Jurkat, Clone E6-1 (cell line): ENCODE measurements at places on chromosomes 1 and 21.

DNA sequence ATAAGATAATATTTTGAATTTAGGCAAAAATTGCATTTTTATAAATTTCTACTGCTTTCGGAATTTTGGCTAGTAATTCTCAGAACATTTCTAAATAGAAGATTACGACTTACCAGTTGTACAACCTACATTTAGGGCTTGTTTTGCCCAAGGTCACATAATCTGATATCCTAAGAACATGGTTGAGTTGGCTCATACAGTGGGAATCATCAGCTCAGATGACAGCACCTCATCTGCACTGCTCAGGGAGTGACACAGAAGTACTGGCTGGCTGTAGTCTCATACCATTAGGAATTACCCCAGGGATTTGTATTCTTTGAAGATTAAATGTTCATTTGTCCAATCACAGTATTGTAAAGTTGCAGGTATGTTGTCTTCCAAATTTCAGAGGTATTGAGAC is 217.6 kb downstream of the ADGRL2 start:
- no peak for DNase-seq

DNA sequence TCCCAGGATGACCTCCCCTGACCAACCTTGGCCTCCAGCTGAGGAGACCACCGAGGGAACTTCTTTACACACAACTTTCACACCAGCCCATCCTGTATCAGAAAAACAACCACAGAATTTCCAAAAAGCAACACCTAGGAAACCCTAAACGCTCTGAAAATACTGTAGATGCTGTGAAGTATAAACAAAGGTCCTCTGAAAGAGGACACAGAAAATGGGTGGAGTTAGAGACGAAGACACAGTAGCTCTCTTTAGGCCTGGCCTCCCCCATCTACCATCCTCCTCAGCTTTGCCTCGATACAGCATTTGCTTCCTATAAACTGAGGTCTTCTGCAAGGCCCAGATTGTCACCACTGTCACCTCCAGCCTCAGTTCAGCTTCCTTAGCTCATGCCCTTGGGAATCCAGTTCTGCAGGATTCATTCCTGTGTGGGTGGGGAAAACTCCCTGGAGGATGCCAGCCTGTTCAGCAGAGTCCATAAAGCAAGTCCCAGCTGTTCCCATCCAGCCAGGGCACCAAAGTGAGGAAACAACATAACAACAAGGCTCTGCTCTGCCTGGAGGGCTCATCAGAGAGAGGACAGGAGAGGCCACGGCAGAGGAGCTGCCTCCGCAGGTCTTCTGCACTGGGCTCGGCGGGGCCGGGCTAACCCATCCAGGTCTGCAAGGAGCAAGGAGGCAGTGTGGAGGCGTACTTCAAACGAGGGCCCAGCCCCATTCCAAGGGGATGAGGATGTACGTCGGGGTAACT is 15.0 kb downstream of the PIK3C2B start:
- DNase-seq, result no peak

- no peak for DNase-seq
Observed at GRCh38 chr1:169196161-169196560, 89.7 kb downstream of the ATP1B1 start.

DNA sequence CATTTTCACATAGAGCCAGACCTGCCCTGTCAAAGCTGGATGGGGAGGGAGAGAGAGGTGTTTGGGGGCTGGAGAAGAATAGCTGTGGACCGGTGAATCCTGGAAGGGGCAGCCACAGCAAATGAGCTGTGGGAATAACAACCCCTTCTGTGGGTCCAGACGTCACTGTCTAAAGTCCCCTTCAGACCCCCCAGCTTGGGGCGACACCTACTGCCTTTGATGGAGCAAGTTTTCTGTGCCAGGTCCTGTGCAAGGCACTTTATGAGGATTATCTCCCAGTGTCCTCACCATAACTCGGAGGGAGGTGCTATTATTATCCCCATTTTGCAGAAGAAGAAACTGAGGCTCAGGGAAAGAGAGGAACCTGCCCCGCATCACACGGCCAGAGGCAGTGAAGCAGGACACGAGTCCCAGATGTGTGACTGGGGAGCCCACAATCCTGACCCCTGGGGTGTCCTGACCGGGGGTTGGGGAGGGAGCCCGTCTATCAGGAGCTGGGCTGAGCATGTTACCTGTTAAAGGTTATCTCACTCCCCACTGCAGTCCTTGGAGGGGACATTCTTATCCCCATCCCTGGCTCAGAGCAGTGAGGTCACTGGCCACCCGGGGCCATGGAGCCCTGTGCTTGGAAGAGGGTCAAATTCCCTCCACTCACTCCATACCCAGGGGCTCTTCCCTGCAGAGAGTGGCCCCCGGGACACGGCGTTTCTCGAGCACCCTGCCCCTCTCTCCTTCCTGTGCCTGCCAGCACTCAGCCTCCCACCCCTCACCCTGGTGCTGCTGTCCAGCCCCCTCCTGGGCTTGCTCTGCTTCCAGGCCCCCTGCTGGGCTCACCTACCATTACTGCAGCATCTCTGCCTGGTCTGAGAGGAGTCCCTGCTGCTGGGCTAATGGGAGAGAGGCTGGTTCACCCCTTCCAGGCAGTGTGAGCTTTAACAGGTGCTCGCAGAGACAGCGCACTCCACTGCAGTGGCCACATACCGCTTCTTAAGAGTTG is 132.9 kb downstream of the PTPRU start:
- no peak for DNase-seq

DNA sequence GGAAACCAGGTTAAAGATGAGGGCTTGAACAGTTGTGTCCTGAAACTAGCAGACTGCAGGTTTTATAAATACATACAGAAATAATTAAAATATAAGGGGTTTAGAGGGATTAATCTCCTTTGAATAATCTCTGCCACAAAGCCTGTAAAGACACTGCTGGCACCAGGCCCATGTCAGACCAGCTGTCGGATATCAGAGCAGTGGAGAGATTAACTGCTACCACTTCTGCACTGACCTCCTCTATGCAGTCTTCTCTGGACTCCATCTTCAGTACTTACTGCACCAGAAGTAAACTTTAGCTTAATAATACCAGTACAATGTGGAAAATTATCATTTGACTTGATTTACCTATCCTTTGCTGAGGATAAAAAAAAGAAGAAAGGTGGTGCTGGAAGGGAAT is 128.6 kb downstream of the LHX4 start:
- no peak for DNase-seq

- no peak for DNase-seq
Observed at GRCh38 chr21:41964171-41964570, 10.4 kb upstream of the C2CD2 start.

- no peak for DNase-seq
Observed at GRCh38 chr1:15702722-15703550, 18.8 kb downstream of the PLEKHM2 start.

DNA sequence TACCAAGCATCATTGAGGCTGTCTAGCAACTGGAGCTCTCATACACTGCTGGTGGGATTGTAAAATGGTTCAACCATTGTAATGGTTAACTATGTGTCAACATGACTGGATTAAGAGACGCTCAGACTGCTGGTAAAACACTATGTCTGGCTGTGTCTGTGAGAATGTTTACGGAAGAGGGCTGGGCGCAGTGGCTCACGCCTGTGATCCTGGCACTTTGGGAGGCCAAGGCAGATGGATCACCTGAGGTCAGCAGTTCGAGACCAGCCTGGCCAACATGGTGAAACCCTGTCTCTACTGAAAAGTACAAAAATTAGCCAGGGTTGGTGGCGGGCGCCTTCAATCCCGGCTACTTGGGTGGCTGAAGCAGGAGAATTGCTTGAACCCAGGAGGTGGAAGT is 4.8 kb upstream of the FCRLA start:
- no peak for DNase-seq

GRCh38 chr1:162541619-162542141 is 19.8 kb upstream of the UAP1 start:
- no peak for DNase-seq

DNA sequence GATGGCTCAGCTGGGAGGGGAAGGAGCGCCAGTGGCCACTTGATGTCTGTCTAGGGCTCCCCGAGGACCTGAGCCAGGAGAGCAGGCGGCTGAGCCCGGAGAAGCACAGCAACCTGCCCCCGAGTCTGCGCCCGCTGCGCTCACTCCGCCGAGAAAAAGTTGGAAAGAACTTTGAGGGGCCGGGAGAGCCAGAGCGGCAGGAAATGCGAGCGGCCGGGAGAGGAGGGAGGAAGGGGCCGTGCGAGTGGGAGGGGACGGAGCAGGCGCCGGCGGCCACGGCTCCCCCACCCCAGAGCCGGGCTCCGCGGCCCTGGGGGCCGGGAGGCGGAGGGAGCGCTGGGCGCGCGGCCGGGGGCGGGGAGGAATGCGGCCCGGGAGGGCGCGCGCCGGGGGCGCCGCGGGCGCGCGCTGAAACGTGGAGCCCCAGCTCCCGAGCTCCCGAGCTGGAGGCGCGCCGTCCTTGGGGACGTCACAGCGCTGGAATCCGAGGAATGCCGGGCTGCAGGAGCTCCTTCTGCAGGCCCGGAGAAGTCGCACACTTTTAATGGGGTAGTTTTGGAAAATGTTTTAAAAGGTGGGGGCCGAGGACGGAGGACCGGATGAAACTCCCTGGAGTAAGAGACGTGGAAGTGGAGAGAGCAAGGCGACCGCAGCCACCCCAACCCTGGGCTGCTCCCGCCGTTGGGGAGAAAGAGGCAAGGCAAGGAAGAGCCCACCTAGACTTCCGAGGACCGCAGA is at the start of gene PTPN14:
TSS of gene PTPN14 (minus strand) at position 167 of the 738 bp plus-strand sequence. CDS start 86,799 bp downstream, outside the sequence.
- no peak for DNase-seq

DNA sequence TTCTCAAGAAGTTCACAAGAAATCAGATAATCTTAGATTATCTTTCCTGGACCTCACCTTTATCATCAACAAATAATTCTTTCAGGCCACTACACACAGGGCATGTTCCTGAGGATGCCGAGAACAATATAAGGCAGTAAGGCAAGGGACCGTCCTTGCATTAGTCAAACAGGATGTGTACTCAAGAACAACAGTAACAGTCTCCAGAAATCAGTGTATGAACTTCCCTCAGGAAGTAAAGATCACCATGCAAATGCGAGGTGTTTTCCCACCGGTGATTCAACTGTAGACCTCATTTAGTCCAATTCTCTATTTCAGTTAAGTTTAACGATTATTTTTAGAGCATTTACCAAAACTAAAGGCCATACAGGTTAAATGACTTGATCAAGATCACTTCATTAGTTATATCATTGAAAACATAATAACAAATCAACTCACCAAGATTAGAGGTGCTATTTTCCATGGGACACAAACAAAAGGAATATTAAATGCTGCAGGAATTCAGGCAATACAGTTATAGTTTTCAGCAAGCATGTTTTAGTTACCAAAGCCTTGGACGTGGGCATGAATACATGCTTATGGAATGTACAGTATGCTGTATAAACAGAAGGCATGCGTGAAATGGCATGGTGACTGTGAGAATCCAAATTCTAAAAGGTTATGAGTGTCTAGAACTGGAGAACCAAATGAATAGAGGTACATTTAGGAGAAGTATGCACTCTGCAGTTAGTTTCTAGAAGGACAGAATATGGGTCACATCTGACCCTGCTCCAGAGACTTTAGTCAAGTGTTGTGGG is 145.2 kb downstream of the TNR start:
- no peak for DNase-seq

- DNase-seq, result no peak
Observed at GRCh38 chr1:53369034-53369750, 41.3 kb upstream of the LRP8 start.

- peak; percentile 93 for DNase-seq
Observed at GRCh38 chr1:226677027-226678020, 61.8 kb downstream of the ITPKB start.

GRCh38 chr1:82491301-82492048 is 690.7 kb downstream of the ADGRL2 start:
- no peak for DNase-seq

- DNase-seq, result no peak
Observed at GRCh38 chr1:212722270-212722957, 22.8 kb upstream of the BATF3 start.

- no peak for DNase-seq
Observed at GRCh38 chr1:81472387-81472786, 328.3 kb upstream of the ADGRL2 start.

GRCh38 chr1:63668298-63668697 is 75.1 kb downstream of the PGM1 start:
- DNase-seq, result no peak

DNA sequence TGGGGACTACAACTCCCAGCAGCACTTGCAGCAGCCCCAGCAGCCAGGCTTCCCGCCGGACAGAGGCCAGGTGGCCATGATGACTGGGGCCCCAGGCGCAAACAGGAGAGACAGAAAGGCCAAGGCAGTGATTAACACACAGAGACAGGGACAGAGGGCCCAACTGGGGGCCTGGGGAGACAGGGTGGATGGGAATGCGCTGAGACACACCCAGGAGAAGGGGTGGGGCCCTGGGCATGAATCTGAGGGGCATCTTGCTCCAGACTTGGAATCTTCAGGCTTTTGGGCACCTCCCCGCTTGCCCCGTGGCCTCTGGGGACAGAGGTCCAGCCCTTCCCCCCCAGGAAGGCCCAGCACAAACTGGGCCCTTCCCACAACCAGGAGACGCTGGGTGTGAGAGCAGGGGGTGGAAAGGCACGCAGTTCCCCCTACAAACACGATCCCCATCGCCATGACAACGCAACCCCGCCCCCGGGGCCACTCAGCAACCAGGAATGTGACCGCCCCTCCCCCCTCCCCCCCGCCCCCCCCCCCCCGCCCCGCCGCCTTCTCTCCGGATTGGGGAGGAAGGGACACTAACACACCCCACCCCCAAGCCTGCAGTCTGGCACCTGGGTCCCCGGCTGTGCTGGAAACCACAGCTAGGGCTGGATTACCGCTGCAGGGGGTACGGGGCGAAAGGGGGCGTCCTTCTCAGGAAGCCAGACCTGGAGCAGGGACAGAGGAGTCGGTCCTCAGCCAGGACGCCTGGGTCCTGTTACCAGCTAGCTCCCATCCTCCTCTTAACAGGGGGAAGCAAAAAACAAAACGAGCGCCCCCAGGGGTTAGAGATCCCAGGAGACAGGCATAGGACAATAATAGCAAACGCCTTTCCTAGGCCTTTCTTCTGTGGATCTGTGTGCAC is 4.5 kb downstream of the HDGF start:
- peak; percentile 68 for DNase-seq

GRCh38 chr1:190477762-190478148 is at the start of gene BRINP3:
BRINP3 (minus strand) TSS chr1:190477864.
- no peak for DNase-seq

GRCh38 chr1:209368864-209369598 is 214.5 kb upstream of the CAMK1G start:
- DNase-seq, result no peak

DNA sequence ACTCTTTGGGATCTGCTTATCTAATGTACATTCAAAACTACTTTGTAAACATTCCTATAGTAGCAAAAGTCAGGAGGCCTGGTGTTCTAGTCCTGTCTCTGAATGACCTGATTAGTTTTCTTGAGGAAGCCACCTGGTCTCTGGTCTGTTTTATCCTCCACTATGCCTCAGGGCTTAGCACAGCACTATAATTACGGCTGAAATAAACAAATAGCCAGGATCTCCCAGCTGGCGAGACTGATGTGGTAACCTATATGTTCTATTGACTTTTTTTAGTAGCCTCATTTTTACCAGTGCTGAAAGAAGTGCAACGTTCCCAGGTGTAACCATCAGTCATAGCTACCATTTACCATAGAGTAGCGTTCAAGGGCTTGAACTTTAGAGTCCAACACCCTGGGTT is 24.2 kb upstream of the RPL11 start:
- no peak for DNase-seq

GRCh38 chr1:46131712-46132528 is 509 bp downstream of the PIK3R3 start:
- peak; percentile 27 for DNase-seq
